ENCODE measurements at places on chromosomes 4 and X. TPM values are rescaled to one million over a fixed set of nuclear protein-coding genes. Genes with fewer than 3 reads are reported as not detected.

GRCh38 chr4:88911246-88912212 lies 145.5 kb downstream of the FAM13A start:
- DNase-seq: no peak
- peaks cover 12% of the 10 kb centered on the region for H3K4me1 ChIP-seq
- no peak overlapping the region for H3K4me3 ChIP-seq
- H3K27ac ChIP-seq: no peak overlapping the region
- no peaks in the 10 kb centered on the region for H3K36me3 ChIP-seq
- no peaks in the 10 kb centered on the region for H3K27me3 ChIP-seq

DNA sequence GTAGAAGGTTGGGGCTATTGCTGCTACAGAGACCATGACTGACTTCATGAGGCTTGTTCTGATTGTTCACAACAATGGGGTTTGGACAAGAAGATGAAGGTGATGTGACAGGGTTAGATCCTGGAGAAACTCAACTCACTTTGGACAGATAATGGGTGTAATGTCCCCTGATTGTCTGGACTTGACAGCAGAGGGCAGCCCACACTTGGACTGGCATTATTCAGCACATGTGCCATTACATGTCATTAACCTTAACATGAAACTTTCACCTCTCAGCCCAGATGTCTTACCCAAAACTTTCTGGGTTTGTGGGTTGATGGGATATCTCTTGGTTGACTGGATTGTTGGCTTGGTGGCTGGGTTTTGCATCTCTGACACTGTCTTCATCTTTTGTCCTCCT lies 101.5 kb downstream of the MXRA5 start:
- H3K27ac ChIP-seq: no peak overlapping the region
- no peak overlapping the region for H3K4me3 ChIP-seq
- no peaks in the 10 kb centered on the region for H3K36me3 ChIP-seq
- no peaks in the 10 kb centered on the region for H3K27me3 ChIP-seq
- H3K4me1 ChIP-seq: no peaks in the 10 kb centered on the region

- no peaks in the 10 kb centered on the region for H3K36me3 ChIP-seq
- DNase-seq: no peak
- H3K27me3 ChIP-seq: no peaks in the 10 kb centered on the region
- no peak overlapping the region for H3K27ac ChIP-seq
- H3K4me1 ChIP-seq: no peaks in the 10 kb centered on the region
Measured at GRCh38 chrX:136797787-136798186, 17.1 kb upstream of the ARHGEF6 start.

The NOX1 gene
- total RNA-seq: 3.1 TPM

DNA sequence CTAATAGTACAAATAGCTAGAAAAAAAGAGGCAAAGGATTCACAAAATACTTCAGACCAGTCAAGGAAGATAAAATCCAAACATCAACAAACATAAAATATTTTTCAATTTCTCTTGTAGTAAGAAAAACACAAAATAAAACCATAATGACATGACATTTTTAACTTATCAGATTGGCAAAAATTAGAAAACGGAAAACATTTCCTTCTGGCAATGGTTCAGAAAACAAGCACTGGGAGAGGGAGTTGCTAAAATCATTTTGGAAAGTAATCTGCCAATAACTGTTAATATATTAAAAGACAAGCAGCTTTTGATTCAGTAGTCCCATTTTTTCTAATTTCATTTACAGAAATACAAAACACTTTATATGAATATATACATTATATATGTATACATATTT lies 26.1 kb downstream of the TKTL2 start:
- H3K27ac ChIP-seq: no peak overlapping the region
- H3K4me1 ChIP-seq: no peaks in the 10 kb centered on the region
- no peaks in the 10 kb centered on the region for H3K27me3 ChIP-seq
- H3K36me3 ChIP-seq: no peaks in the 10 kb centered on the region

- no peaks in the 10 kb centered on the region for H3K27me3 ChIP-seq
- H3K4me1 ChIP-seq: no peaks in the 10 kb centered on the region
- H3K36me3 ChIP-seq: no peaks in the 10 kb centered on the region
- H3K4me3 ChIP-seq: no peak overlapping the region
Measured at GRCh38 chr4:62018537-62018936, 818.4 kb downstream of the ADGRL3 start.

The BEND2 gene
- total RNA-seq: not detected

DNA sequence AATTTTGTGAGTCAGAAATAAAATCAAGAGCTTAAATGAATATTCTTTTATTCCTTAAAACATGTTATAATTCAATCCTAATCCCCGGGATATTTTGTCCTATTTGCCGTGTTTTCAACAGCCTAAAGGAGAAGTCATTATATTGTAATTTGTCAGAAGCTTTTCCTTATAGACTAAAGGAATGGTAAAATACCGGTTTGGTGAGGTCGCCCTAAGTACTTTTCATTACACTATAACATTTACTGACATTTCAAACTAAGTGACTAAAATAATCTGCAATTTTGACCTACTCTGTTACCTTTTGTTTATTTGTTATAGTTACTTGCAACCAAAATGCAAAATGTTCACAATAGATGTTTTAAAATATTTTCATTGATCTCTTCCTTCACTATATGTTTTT lies 8.8 kb downstream of the DCLK2 start:
- peaks cover 19% of the 10 kb centered on the region for H3K27me3 ChIP-seq
- peaks cover 6% of the 10 kb centered on the region for H3K4me1 ChIP-seq
- no peak for DNase-seq
- no peak overlapping the region for H3K27ac ChIP-seq

DNA sequence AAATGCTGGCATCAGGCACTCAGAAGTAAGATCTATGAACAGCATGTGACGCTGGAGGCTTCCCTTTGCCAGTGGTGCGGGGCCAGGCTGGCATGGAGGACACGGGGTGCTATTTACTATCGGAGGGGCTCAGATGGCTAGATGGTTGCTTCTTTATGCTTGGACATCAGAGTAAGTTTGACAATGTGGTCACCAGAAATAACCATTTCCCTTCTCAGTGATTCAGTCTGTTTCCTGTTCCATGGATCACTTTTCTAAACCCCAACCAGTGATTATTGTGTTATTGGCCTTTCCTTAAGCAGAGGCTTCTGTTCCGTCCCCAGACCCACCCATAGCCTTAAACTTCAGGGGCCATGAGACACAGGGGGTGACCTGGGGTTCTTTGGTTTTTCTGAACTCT lies 55.4 kb upstream of the DHX15 start:
- H3K27ac ChIP-seq: no peak overlapping the region
- H3K4me3 ChIP-seq: no peak overlapping the region
- H3K27me3 ChIP-seq: no peaks in the 10 kb centered on the region
- DNase-seq: no peak
- no peaks in the 10 kb centered on the region for H3K36me3 ChIP-seq
- H3K4me1 ChIP-seq: peaks cover 3% of the 10 kb centered on the region

- no peaks in the 10 kb centered on the region for H3K27me3 ChIP-seq
- H3K4me1 ChIP-seq: no peaks in the 10 kb centered on the region
- H3K36me3 ChIP-seq: no peaks in the 10 kb centered on the region
- no peak overlapping the region for H3K4me3 ChIP-seq
- no peak overlapping the region for H3K27ac ChIP-seq
Measured at GRCh38 chr4:123319639-123320038, 77.0 kb upstream of the SPRY1 start.

DNA sequence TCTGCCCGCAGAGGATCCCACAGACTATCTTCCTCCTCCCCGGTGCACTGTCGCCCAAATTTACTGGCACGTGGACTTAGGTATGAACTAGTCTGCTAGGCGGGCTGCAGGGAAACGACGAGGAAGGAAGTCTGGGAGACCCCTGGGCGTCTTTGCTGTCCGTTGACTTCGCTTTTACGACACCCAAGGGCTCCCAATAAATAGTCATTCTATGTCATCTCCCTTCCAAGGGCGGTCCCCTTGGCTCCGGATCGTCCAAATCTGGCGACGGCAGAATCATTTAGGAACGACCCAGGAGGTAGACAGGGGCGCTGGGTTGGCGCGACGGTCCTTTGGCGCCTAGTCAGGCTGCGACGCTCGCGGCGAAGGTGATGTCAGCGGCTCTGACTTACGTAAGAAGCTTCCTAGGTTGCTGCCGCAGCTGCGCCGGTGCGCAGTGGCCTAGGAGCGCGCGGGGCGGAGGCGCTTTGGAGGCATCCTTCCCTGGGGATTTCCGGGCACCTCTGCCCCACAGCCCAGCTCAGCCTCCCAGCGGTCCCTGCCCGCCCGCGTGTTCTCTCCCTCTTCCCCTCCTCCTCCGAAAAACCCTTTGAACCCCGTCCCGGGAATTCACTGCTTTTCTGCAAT lies 2.2 kb downstream of the NHS start:
- H3K4me3 ChIP-seq: peak overlapping the region; percentile 35
- no peaks in the 10 kb centered on the region for H3K36me3 ChIP-seq
- DNase-seq: peak; percentile 36
- peaks cover 11% of the 10 kb centered on the region for H3K4me1 ChIP-seq

GRCh38 chr4:53494851-53495250 lies 96.4 kb downstream of the LNX1 start:
- DNase-seq: no peak
- H3K4me1 ChIP-seq: peaks cover 2% of the 10 kb centered on the region
- H3K27ac ChIP-seq: no peak overlapping the region
- H3K36me3 ChIP-seq: no peaks in the 10 kb centered on the region
- H3K27me3 ChIP-seq: no peaks in the 10 kb centered on the region
- no peak overlapping the region for H3K4me3 ChIP-seq

DNA sequence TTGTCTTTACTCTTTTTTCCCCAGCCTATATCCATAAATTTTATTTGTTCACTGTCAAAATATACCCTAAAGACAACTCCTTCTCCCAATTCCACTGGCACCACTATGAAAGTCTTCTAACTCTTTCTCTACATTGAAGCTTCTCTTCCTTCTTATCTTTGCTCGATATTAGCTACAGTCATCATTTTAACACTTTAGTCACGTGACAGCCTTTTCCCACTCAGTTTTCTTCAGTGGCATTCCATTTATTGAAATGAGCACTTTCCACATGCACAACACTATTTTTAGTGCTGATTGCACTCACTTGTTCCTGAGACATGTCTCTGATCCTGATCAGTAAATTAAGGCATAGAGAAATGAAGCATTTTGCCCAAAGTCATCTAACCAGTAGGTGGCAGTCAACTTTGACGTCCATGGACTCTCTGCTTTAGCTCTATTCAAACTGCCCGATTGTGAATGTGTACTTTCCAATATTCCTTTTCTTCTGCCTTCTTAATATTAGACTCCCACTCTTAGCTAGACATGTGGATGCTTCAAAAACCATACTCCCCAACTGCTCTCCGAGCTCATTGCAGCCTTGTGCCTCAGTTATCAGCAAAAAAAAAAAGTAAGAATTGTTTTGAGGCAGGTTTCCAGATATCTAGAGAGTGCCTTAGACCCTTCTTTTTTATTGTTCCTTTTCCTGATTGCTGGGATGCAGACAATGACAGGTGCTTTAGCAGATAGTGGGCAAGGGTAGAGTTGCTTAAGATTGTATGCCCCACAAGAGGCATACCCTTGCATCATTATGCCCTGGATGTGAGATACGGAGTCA lies 394.4 kb upstream of the ADGRL3 start:
- peak; percentile 51 for DNase-seq
- H3K36me3 ChIP-seq: no peaks in the 10 kb centered on the region
- H3K27ac ChIP-seq: no peak overlapping the region
- no peak overlapping the region for H3K4me3 ChIP-seq

DNA sequence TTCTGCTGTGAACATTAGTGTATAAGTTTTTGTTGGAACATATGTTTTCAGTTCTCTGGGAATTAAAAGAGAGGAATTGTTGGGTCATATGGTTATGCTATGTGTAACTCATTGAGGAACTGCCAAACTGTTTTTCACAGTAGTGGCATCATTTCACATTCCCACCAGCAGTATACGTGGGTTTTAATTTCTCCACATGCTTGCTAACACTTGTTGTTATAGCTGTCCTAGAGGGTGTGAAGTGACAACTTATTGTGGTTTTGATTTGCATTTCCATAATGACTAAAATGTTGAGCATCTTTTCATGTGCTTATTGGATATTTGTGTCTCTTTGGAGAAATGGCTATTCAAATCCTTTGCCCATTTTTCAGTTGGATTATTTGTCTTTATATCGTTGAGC lies 13.7 kb downstream of the APELA start:
- no peaks in the 10 kb centered on the region for H3K36me3 ChIP-seq
- no peak overlapping the region for H3K27ac ChIP-seq
- no peaks in the 10 kb centered on the region for H3K27me3 ChIP-seq
- no peaks in the 10 kb centered on the region for H3K4me1 ChIP-seq

DNA sequence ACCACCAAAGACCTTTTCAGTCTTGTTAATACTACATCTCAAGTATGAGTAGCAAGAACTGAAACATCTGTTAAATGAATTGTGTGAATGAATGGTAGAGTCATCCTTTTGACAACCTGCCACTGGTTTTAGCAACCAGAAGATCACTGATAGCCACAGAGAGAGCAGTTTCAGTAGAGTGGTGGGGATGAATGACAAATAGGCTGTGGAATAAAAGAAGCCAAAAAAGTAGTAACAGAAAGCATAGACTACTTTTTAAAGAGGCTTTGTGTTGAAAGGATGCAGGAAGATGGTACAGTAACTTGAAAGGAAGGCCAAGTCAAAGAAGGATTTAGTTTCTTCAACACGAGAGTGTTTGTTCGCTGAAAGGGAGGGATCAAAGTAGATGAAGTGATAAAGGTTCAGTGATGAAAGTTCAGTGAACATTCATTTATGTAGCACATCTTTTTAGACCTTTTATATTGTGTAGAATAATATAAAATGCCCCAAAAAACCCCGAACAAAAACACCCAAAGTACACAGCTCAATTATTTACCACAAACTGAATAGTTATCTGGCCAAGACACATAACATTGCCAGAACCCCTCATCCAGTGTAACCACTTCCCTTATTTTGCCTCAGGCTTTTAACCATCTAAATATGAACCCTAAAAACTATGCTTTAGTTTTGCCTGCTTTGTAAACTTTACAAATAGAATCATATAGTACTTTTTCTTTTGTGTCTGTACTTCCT lies 40.1 kb upstream of the EIF1AX start:
- no peak overlapping the region for H3K4me3 ChIP-seq
- no peaks in the 10 kb centered on the region for H3K36me3 ChIP-seq
- H3K27me3 ChIP-seq: no peaks in the 10 kb centered on the region

The CT45A3 gene
- not detected for total RNA-seq

The USP51 gene
- 7.3 TPM for total RNA-seq

DNA sequence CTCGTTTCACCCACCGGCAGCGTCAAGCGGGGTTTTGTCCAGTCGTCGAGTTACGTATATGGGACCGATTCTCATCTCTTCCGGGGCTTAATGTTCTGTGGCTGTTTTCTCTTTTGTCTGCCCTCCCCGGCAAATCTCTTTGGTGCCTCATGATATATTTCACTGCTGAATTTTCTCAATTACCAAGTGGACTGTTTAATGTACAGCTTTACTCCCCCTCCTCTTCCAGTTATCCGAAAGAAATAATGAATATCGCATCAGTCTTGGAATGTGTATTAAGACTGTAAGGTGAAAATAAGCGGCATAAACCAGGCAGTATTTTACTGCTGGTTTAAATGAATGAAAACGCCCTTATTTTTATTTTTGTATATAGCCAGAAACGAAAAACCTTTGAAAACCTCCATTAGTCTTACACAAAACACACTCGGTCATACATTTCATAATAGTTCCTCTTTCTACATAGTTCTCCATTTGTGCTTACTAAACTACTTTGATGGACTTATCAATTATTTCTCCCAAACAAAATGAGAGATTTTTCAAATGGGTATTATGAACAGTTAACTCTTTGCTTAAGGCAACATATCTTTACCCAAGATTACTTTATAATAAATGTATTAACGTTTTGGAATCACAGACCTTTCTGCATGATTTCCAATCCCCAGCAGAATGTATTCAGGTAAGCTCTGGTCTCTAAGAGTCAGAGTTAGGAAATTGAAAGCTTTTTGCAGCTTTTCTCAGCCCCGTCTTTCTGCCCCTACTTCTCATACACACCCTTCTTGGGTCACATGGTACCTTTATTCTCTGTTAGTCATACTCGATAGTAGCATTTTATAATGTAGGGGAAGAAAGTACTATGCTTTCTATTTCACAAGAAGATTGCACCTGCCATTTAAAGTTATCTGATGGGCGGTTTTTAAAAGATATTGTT lies 979 bp downstream of the RP2 start:
- H3K4me3 ChIP-seq: peak overlapping the region; percentile 49
- no peaks in the 10 kb centered on the region for H3K27me3 ChIP-seq
- no peaks in the 10 kb centered on the region for H3K36me3 ChIP-seq
- no peaks in the 10 kb centered on the region for H3K4me1 ChIP-seq
